ENCODE measurements at places on chromosomes 5 and 9.

DNA sequence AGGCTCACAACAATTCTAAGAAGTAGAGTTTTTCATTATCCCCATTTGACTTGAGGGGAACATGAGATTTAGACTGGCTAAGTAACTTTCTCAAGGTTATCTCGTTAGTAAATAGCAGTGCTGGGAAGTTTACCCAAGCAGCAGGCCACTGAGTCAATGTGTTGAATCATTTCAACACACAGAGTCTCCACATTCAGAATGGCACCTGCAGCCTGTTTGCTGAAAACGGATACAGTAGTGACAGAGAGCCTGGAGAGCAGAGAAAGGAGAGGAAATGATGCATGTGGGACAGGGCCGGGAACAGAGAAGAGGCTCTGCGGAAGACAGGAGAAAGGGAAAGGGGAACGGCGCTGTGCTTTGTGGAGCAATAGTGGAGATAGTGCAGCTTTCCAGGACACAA lies 33.5 kb upstream of the ZSWIM6 start:
- no peak for DNase-seq

DNA sequence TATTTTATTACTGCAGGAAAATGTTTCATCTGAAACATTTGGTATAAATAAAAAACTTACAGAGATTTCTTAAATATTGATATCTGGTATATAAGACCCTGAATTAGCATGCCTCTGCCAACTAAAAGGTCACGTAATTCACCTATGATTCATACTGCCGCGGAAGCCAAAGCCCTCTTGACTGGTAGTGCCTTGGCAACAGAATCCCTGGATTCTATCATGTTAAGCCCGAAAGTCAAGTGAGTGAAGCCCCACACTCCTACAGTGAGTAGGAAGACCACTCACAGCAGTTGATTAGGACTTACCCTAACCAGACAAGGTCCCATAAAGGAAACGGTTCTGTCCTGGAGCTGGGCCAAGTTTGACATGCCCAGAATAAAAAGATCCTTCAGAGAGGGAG lies 175.6 kb upstream of the NREP start:
- DNase-seq = no peak

DNA sequence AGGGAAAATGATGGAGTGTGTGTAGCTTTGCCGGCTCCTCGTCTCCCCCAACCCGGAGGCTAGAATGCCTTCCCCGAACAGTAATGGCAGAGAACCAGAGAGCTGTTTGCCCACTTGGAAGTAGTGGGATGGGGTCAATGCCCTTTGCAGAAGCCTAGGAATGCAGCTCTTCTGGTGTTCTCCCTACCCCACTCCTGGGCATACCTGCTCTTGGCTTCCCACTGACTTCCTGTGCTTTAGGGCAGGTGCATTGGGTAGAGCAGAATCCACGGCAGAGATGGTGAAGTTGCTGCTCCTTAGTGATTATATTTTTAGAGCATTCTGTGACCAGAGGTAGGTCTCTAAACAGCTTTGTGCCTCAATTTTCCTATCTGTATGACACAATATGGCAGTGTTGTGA lies 134.6 kb downstream of the BOD1 start:
- DNase-seq = no peak

- DNase-seq = no peak
Observed at GRCh38 chr5:1707467-1707866, 92.2 kb downstream of the MRPL36 start.

GRCh38 chr5:73419465-73420390 lies 28.8 kb downstream of the FOXD1 start:
- no peak for DNase-seq

- DNase-seq = no peak
Observed at GRCh38 chr9:38179965-38180364, 110.9 kb upstream of the SHB start.

DNA sequence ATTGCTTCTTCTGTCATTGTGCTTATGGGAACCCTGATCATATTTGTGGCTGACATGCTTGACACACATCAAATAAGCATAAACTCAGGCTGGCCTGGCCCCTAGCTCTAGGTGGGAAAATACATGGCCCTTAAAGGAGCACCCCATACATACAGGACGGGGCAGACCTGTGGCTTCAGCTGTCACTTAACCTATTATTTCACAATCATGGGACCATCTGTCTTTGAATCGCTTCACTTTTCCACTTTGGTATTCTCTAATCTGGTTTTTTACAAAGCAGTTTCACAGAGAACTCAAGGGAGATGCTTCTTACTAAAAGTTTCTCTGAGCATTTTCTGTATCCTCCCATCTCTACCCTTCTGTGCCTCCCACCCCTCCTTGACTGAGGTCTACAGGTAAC lies 34.6 kb upstream of the LRRTM2 start:
- DNase-seq = no peak

DNA sequence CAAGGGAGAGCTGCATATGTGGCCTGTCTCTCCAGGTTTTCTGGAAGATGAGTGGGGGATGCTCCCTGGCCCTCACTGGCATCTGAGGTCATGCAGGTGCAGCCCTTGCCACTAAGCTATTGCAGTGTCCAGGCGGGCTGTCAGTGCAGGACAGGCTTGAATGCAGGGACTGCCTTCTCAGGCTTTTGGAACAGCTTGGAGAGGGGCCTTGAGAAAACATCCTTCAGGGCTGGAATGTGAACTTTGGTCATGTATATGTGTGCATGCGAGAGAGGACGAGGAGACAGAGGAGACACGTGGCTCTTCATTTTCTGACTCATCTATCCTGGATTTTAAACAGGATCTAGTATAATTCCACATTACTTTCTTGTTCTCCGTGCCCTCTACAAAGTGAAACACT lies 90.3 kb downstream of the MACROH2A1 start:
- DNase-seq = no peak

DNA sequence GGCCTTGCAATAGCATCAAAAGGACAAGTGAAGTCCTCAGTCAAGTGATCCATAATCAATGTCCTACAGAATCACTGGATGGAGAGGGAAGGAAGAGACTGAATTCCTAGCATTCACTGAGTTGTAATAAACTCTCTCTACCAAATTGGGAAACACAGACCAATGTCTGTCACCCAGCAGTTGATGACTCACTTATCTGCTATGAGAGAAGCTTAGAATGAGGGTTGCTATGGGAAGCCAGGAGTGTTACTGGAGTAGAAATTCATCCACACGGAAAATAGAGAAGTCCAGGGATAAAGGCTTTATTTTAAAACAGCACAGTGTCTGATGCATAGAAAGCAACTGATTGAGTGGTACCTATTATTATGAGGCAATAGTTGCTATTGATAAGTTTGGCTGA lies 407.4 kb downstream of the BRINP1 start:
- DNase-seq = no peak

DNA sequence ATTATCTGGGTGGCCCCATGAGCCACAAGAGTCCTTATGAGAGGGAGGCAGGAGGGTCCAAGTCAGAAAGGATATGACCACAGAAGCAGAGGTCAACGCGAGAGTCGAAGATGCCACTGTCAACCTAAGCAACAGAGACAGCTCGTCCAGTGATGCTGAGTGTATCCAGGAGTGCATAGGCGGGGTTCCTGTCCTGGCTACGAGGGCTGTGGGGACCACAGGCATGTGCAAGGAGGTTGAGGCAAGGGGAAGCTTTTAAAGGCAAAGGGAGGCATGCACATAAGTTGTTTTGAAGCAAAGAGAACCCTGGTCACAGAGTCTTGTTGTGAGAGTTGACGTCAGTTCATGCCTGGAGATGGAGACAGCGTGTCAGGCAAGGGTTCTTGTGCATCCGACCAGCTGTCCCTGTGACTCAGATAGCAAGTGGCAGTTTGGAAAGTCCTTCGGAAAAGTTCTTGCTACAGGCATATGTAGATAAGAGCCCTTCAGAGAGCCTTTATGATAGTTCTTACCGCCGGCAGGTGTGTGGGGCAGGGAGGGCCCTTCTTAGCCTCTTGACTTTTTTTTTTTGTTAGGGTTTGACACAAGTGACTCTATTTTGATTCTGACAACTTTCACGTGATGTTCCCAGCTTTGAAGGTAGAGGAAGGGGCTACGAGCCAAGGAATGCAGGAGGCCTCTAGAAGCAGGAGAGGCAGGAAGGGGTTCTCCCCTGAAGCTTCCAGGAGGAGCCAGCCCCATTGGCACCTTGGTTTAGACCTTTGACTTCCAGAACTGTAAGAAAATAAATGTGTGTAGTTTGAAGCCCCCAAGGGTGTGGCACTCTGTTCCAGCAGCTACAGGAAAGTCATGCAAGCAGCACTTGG lies 66.0 kb upstream of the FCN1 start:
- DNase-seq = no peak

DNA sequence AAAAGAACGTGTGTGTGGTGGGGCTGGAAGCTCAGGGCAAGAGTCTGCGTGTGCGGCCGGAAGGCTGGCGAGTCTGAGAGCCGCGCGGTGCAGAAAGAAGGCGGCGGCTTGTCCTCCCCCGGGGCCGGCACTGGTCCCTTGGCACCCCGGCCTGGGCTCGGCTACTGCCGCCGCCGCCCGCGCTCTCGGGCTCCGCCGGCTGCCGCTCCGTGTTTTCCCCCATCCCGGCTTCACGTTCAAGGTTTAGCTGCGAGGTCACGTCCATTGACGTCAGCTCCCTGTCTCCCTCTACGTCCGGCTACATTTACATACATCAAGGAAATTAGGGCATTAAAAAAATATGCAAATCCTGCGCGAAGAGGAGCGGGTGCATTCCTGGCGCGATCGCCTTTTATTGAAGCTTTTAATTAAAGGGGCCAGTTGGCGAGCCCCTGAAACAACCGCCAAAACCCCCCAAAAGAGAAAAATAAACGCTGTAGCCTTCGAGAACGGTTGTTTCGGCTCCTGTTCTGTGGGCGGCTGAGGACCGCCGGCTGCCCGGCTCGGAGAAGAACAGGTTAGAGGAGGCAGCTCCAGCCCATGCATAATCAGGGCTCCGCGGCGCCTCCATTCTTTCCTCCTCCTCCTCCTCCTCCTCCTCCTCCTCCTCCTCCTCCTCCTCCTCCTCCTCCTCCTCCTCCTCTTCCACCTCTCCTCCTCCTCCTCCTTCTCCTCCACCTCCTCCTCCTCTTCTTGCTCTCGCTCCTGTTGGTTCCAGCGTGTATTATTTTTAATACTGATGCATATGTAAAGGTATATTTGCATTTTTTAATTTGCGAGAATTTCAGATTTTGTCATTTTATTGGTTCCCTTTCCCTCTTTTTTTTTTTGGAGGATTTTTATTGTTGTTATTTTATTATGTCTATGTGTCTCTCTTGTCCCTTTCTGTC lies 207.0 kb downstream of the MEF2C start:
- DNase-seq = no peak

DNA sequence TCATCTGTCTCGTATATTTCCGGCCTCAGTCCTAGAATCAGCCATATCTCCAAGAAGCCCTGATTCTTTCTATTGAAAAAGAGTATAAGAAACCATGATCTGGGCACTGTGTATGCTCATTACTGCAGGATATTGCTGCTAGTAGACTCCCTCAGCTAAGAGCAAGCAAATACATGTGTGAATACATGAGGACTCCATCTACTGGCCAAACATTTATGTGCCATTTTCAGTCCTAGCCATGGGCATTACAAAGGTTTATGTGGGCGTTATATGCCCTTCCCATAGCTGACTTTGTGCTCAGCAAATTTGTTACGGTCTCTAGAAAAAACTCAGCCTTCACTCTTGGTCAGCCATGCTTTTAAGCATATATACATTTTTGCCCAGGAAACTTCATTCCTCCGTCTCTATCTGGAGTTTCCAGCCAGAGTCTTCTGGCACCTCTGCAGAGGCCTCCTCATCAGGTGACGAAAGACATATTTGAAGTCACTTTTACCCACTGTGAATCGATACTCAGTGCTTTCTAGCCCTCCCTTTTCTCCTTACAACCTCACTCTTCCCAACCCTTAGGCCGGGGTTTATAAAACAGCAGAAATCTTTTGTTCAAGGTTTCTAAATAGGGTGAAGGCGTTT lies 1495.6 kb upstream of the CDH6 start:
- DNase-seq = no peak

GRCh38 chr5:851553-851952 lies 767 bp upstream of the ZDHHC11 start:
- no peak for DNase-seq

DNA sequence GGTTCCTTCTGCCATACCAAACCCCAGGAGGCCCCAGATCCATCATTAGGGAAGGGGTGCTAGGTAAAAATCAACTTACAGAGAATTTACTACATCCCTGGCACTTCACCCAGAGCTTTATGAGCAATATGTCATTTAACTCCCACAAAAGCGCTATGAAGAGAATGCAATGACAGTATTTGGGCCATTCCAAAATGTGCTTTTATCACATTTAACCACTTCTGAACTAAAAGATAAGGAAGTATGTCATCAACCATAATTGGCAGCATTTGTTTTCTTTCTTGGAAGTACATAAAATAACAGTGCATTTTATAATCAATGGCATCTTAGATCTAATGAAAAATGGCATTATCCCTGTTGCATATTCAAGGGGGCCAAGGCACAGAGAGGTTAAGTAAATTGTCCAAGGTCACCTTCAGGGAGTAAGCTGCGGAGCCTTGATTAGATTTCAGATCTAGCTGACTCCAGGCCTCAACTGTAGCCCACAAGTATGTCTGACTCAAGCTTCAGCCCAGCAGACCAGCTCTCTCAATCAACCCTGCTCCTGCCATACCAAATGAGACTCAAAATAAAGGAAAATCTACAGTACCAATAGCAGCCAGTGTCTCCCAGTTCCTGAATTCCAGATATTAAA lies 16.5 kb downstream of the SH3TC2 start:
- DNase-seq = no peak

- DNase-seq = no peak
Observed at GRCh38 chr5:177498013-177498787, 796 bp upstream of the PDLIM7 start.

DNA sequence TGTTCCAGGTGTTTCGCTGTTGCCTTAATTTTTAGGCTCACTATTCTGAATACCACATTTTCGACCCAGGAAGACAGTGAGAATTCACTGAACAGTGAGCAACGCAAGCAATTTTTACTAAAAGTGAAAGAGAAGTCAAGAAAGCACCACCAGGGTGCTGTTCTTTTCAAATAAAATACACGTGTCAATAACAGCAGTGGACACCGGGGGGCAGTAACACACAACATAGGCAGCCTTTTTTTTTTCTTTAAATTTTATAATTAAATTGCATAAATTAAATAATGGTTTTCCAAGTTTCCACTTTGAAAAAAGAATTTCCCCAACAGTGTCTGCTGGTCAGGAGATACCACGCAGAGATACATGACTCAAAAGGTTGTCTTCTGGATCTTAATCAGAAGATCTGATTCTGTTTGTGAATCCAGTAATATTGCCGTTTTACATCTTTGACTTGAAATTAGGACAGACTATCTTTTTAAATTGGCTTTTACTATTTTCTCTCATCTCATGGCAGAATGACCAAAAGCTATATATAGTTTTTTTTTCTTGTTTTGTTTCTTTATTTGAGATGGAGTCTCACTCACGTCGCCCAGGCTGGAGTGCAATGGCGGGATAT lies 47.1 kb upstream of the SH3GL2 start:
- DNase-seq = no peak

GRCh38 chr9:4417578-4418325 lies 72.5 kb upstream of the SLC1A1 start:
- no peak for DNase-seq

- DNase-seq = no peak
Observed at GRCh38 chr9:14415947-14416346, 102.0 kb upstream of the NFIB start.
